Renal cortical epithelial cell (primary cell): ENCODE measurements at places on chromosomes 2 and 18. TPM values are rescaled to one million over a fixed set of nuclear protein-coding genes. Genes with fewer than 3 reads are reported as not detected.

DNA sequence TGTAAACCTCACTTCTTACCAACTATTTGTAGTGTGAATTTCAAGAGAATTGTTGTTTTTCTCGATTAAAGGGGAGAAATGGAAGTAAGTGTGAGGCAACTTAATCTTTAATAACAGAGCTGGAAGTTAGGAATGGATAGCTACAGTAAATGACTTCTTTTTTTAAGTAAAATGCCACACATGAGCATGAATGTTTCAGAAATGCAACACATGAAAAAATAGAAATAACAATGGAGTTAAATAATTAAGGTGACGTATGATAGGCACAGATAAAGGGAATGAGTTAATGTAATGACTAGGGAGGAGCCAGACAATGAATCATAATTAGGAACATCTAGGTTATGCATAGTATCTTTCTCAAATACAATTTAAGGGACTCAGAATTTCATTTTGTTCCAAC is 3.4 kb downstream of the REL start:
- no peak for DNase-seq

GRCh38 chr2:52933878-52934277 is 833.7 kb upstream of the CHAC2 start:
- DNase-seq = no peak

- no peak for DNase-seq
Measured at GRCh38 chr2:219726916-219727315, 99.5 kb downstream of the SLC4A3 start.

DNA sequence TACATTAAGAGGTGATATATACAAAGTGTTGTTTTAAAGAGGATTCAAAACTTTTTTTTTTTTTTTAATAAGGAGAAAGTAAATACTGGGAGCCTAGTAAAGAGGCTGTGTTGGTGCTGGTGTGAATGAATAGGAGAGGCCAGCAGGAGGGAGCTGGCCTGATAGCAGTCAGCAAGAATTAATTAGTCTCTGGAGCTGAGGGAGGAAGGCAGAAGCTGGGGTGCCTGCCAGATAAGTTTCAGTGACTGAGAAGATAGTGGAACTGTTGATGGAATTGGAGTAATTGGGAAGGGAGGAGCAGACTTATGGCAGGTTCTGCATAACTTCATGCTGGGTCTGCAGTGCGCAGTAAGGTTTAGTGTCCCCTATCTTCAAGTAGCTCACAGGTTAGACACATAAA is 36.2 kb upstream of the SNORC start:
- no peak for DNase-seq

DNA sequence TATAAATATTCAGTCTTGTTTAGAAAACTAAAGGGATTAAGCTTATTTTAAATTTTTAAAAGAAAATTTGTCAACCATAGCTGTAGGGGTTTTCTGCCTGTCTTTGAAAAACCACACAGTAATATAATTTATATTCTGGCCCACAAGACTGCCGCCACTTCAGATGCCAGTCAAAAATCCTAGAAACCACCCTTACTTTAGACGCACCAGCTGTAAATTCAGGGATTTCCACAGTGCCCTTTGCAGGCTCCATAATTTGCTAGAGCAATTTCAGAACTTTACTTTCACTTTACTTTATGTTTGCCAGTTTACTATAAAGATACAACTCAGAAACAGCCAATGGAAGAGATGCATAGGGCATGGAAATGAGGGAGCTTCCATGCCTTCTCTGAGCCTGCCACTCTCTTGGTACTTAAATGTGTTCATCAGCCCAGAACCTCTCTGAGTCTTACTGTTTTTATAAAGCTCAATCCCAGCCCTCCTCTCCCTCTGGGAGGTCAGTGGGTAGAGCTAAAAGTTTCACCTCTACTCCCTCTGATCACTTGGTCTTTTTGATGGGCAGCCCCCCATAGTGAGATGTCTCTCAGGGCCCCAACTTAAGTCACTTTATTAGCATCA is 63.3 kb downstream of the KYNU start:
- DNase-seq = no peak

GRCh38 chr2:172929644-172930043 is 146.0 kb upstream of the MAP3K20 start:
- no peak for DNase-seq

DNA sequence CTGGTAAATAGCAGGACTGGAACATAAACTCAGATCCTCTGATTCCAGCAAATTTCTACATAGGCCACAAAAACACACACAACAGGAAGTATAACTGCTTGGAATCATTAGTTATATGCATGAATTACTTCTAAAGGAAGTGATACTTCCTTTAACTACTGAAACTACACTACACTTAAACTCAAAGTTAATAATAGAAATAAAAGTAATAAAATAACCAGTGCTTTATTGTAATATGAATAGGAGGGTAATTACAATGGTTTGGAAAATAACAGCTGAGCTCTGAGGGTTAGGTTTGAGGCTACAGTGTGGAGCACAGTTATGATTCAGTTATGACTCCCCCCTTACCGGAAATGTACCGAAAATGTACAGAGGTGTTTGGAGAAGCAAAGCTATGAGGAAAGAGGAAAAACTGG is 18.5 kb upstream of the POLI start:
- DNase-seq = peak; percentile 67

- no peak for DNase-seq
Measured at GRCh38 chr18:76859474-76860339, 37.4 kb downstream of the ZNF236 start.

DNA sequence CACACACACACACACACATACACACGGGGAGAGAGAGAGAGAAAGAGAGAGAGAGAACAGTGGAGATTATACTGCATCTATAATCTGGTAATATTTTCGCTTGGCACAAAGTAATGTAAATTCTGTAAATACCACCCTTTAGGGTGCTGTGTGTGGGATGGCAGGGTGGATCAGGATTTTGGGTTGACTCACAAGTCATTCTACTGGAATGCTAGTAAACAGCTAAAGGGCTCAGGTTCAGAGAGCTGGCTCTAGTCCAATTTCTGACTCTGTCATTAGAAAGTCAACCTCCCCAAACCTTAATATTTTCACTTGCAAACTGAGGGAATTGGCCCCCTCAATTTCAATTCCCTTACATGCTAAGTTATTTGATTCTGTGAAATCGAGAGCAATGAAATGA is 308.3 kb downstream of the TSN start:
- peak; percentile 26 for DNase-seq

DNA sequence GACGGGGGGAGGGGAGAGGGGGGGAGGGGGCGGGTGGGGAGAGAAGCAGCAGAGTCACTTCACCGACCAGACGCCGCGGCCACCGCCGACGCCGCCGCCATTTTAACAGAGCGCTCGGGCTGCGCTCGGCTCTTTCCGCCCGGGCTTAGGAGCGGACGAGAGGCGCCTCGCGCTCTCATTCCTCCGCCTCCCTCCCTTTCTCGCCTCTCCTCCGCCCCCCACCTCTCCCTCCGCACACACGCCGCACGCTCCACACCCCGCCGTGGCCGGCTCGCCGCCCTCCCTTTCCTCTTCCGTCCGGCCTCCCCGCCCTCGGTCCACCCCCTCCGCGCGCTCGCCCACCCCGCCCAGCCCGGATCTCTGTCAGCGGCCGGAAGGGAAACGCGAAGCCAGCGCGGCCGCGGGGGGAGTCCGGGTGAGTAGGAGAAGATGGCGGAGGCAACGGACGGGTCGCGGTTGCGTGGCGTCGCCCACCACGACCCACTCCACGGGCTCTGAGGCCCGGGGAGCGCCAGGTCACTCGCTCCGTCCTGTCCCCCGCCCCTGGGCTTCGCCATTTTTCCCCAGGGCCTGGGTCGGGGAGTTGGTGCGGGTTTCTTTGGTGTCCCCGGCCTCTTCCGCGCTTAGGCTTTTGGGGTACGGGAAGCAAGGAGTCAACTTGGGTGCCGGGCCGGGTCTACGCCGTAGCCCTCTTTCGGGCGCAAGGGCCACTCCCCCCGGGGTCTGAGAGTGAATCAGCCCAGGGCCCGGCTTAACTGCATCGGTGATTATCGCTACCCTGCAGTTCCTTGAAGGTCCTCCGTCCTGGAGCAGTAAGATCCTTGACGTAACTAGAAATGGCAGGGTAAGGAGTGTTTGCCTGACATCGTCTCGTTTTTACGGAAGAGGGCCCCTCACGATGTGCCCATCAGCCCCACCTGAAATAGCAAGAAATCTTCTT is at the start of gene USP34:
Gene USP34, minus strand, starts transcription at position 123 of the 940 bp plus-strand sequence. CDS start 395 bp downstream, outside the sequence.
- DNase-seq = peak; percentile 81

Gene PKP4
- total RNA-seq = 45.3 and 149 TPM in 2 replicates

GRCh38 chr2:98669675-98670074 is 61.3 kb downstream of the MGAT4A start:
- DNase-seq = peak; percentile 93

GRCh38 chr2:70140791-70141211 is 50.0 kb downstream of the C2orf42 start:
- DNase-seq = no peak

DNA sequence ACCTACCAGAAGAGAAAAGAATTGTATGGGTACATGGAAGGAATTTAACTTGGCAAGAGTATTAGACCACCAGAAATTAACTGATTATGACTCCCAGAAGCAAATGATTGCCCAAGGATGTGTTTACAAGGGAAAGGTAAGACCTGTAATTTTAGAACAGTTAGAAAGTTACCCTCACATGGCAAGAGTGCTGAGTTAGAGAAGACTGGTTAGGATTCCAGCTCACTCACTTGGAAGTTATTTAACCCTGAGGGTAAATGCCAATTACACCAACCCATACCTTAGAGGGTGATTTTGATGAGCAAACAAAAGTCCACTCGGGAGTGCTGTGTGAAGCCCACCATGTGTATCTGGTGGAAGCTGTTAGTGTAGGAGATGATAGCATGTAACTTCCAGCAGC is 170.2 kb downstream of the TPGS2 start:
- peak; percentile 79 for DNase-seq

Gene RHOB
- 466 and 1,033 TPM in 2 replicates for total RNA-seq

DNA sequence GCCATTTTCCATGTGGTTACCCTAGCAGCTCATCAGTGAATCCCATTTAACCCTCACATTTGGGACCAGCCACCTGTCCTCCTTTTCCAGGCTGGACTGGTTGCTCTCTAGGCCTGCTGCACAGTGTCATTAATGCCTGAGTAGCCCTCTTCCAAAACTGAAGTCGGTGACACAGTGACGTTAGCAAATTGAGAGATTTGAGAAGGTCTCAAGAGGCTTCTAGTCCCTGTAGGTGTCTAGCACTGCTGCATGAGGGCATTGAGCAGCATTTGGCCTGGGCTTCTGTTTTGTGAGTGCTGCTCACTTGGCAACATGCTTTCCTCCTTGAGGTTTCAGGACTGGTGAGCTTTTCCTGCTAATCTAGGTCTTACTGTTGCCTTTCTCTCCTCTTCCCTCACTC is 36.7 kb downstream of the PKP4 start:
- no peak for DNase-seq

GRCh38 chr2:96207073-96207773 is 1.4 kb downstream of the STARD7 start:
- DNase-seq = no peak

GRCh38 chr2:128435576-128436478 is 117.2 kb upstream of the HS6ST1 start:
- DNase-seq = no peak

Gene UGT1A3
- total RNA-seq = 0.17 and 4.1 TPM in 2 replicates

Gene SP140
- 4.3 and 5.3 TPM in 2 replicates for total RNA-seq

Gene REG1A
- not detected in 2 replicates for total RNA-seq

Gene ATF2
- 48.8 and 77.8 TPM in 2 replicates for total RNA-seq

- DNase-seq = peak; percentile 33
Measured at GRCh38 chr18:37385846-37386778, 179.5 kb downstream of the CELF4 start.

DNA sequence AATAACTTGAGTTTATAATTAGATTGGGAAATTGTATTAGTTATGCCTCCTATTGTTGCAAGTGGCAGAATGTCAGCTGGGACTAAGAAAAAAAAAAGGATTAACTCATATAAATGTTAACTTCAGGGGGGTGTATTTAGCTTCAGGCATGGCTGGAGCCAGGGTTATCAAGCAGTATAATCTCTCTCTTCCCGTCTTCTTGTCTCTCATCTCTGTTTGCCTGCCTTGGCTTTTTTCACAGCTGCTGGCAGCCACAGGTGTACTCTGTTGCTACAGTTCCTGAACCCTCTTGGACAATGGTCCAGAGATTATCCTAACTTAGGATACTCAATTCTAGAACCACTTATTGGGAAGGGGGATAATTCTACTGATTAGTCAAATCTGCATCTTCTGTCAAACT is 370.7 kb upstream of the MEX3C start:
- DNase-seq = no peak

Gene COLEC12
- total RNA-seq = 0.52 and 34.7 TPM in 2 replicates

Gene XDH
- 2.0 and 25.9 TPM in 2 replicates for total RNA-seq

DNA sequence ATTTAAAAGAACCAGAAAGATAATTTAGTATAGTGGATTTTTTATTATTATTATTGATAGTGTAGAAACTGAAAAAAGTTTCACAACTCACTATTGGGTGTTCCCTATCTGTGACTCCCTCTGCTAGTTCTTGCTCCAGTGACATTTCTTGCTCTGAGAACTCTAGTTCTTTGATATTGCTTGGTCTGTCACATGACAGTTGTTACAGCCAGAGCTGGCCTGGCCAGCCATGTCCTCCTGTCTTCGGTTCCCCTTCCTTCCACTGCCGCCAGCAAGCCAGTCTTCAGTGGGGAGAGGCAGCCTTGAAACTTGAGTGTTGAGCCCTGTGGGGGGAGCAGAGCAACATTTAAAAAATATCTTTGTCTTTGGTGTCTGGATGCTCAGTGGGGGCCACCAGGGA is 7.6 kb upstream of the THOC1 start:
- no peak for DNase-seq

GRCh38 chr18:49030692-49031443 is 80.1 kb upstream of the SMAD7 start:
- DNase-seq = no peak

- DNase-seq = peak; percentile 96
Measured at GRCh38 chr18:58221060-58221725, 177.2 kb downstream of the NEDD4L start.

Gene HOXD10
- 3.3 and 33.5 TPM in 2 replicates for total RNA-seq

DNA sequence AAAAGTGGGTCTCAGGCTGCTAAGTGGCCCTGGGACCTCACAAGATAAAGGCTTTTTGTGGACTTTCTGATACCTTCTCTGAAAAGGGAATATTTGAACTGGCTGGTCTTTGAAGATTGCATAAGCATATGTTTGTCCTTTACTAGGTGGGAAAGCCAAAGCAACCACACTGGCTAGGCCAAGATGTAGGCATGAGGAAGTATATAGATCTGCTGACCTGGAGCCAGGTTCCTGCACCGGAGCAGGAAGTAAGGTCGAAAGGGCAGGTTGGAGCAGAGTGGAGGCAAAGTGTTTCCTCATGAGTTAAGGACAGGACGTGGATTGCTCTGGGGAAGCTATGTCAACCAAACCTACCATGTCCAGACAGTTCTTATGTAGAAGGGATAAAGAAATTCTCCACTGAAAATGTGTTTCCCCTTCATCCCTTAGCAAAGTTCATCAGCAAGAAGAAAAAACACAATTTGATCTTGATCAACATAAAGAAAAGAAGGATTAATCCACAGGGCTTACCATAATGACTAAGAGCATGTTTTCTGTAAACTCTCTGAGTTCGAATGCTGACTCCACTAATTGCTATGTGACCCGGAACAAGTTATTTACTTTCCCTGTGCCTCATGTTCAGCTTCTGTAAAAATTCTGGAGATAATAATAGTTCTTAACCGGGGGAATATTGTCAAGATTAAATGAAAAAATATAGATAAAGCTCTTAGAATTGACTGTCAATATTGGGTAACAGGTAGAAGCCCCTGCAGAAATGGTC is 156.1 kb upstream of the SRD5A2 start:
- DNase-seq = peak; percentile 11

- DNase-seq = no peak
Measured at GRCh38 chr2:9570182-9571060, 14.8 kb upstream of the ADAM17 start.
